ENCODE measurements at places on chromosomes 12 and 14.

- ATAC-seq = no peak
Observed at GRCh38 chr12:108704527-108704926, 26.8 kb downstream of the CORO1C start.

DNA sequence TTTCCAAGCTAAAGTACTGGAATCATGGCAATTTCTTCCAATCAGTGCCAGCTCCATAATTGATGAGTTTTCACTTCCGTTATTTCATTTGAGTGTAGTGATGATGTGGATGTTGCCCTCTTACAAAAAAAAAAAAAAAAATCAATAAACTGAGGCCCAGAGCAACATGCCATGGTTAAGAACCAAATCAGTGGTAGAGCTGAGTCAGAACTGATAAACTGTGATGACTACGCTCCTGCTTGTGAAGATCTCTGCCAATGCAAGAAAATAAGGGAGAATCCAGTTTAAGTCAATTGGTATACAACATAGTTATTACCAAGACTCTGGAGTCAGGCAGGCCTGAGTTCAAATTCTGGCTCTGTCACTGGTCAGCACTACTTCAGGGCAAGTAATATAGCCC is 102.7 kb downstream of the GPR135 start:
- ATAC-seq = no peak

DNA sequence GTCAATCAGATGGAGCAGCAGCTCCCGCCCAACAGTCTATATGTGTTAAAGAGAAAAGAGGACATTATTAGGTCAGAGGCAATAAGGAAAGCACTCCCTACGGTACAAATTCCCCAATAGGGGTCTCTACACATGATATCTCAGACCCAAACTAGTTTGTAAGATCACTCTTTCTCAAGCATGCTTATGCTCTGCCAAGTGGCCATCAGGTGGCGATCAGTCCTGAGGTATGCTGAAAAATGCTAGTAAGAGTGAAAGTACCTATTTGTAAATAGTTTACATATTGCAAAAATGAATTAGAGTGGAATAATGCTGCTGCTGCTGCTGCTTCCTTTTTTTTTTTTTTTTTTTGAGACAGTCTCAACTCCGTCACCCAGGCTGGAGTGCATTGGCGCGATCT is 61.0 kb downstream of the CPM start:
- no peak for ATAC-seq

- no peak for ATAC-seq
Observed at GRCh38 chr12:45535610-45536180, 193.8 kb upstream of the ARID2 start.

DNA sequence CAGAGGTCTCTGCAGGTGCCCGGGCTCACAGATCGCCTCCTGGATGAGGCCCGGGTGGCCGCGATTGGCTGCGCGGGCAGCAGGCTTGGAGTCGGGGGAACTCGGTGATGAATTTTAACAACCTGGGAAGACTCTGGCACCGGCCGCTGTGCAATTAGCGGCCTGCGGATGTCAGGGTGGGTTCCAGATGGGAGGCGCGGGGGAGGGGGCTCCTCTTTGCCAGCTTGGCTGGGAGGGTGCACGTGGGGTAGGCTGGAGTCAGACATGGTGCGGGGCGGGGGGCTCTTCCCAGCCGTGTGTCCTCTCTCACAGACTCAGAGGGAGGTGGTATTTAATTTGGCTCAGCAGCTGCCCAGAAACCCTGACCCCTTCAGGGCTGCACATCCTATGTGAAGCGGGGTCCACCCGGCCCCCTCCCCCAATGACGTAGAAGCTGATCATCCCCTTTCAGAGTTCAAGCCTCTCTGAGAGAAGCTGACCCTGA is 81.4 kb downstream of the KIF26A start:
- peak; percentile 4 for ATAC-seq

DNA sequence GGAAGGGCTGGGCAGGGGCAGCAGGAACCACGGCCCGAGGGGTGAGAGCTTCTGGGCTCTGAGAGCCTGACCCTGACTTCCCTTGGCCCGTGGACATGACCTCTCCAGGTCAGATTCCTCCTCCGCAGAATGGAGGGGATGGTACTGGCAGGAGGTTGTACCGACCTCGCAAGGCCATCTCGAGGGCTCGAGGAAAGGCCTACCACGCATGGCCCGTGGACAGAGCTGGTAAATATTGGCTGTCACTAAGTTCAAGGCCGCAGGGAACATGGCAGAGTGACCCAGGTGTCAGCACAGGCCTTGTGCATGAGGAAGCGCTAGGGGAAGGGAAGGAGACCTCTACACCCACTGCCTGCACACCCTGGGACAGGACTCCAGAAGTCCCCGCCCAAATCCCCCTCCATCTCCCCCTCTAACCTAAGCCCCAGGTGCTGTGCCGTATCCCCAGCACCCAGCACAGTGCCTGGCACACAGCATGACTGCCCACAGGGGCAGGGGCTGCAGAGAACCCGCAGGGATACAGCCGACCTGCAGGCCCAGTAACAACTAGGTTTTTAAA is 54.9 kb upstream of the PPP2R5C start:
- ATAC-seq = no peak

DNA sequence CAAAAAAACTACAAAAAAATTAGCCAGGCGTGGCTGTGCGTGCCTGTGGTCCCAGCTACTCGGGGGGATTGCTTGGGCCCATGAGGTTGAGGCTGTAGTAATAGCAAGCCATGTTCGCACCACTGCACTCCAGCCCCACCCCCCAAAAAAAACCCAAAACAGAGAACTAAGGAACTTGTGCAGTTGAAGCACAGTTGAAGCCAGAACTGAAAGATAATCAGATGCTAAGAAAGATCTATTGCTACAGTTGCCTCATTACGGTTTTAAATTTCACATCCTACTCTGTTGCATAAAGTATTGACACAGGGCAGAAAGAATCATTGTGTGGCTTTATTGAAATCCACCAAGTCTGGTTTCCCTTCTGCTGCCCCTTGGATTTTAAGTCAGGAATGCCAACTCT is 3.8 kb downstream of the CS start:
- ATAC-seq = no peak

- peak; percentile 58 for ATAC-seq
Observed at GRCh38 chr14:44316647-44317440, 190.2 kb downstream of the FSCB start.

- ATAC-seq = no peak
Observed at GRCh38 chr12:3461391-3461790, 29.6 kb upstream of the PRMT8 start.

- no peak for ATAC-seq
Observed at GRCh38 chr12:111155521-111155920, 213.4 kb downstream of the PHETA1 start.

DNA sequence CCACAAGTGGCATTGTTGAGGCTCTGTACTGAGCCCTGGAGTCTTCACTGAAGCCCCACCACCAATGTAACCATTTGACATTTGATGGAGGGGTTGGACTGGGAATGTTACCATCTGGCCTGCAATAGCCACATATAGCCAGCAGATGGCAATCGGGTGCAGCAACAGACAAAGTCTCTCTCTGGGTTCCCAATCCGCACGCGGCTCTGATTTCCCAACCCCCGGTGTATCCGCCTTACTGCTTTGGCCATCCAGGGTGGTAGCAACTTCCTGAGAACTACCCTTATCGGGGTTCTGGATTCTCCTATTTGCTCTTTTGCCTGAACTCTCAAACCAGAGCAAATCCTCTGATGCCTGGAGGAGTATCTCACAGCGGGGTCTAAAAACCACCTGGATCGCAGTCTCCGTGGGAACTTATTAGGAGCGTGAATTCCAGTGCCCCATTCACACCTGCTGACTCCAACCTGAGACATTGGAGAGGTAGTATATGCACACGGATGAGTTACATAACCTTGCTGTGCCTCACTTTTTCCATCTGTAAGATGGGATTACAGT is 14.2 kb downstream of the VRTN start:
- ATAC-seq = peak; percentile 87

DNA sequence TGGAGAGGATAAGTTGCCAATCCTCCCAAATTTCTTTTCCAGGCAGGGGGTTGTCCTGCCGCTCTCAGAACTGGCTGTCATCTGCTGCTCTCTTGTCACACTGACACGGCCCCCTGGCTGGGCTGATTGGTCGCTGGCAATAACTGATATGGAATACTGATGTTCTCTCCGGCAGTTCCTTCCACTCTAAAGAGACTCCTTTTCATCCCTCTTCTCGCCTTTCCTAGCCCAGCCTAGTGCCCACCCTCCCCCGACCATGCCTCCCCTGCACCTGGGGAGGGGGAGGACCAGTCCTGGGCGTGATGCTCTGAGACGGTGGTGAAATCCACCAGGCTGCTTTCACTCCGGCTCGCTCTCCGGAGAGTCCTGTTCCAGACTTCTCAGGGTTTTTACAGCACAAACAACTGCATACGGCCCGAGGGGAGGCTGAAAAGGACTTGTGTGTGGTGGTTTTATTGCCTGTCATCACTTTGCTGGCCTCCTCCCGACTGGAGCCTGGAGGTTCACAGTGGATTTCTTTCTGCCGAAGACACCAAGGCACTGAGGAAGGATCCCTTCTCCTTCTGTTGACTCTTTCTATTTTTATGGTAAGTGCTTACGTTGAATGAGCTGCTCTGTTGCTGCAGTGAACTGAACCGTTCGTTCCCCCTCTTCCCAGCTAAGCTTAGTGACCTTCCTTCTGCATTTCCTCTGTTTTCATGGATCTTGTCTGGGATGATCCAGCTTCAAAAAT is at the start of gene ANO4:
Gene ANO4, plus strand, starts transcription at position 336 of the 733 bp plus-strand sequence. CDS start 107,010 bp downstream, outside the sequence.
- ATAC-seq = peak; percentile 75

DNA sequence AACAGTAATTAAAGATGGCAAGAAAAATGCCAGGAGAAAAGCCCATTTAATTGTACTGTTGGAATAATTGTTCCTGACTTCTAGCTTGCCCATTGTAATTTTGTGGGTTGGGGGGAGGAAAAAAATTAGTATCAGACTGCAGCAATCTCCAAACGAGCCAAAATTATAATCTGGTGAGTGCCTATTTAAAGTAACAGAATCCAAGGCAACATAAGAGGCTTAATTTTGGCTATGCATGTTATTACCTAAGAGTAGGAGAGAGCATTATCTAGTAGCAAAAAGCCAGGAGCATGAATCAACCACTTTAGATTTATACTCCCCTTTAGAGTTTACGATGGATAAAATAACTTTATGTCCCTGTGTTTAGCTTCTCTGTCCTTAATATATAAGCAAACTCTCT is 14.6 kb upstream of the DENND5B start:
- ATAC-seq = no peak

GRCh38 chr12:68630050-68630449 is 19.4 kb downstream of the RAP1B start:
- no peak for ATAC-seq

DNA sequence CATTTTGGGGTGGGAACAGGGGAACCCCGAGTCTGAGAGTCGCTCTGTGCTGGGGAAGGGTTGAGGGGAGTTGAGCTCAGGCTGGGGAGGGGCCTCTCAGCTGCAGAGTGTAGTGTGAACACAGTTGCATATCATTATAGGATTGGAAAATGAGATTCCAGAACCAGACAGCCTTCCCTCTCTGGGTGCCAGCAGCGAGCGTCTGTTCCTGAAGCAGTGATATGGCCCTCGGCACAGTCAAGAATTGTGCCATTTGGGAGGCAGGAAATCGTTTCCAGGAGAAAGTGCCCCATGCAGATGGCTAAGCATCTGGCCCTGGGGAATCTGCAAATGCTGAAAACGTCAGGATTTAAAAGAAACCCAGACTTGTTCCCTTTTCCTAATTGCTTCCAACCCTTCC is 70.4 kb upstream of the SFSWAP start:
- ATAC-seq = no peak

- no peak for ATAC-seq
Observed at GRCh38 chr12:15842108-15842507, 40.1 kb upstream of the STRAP start.

DNA sequence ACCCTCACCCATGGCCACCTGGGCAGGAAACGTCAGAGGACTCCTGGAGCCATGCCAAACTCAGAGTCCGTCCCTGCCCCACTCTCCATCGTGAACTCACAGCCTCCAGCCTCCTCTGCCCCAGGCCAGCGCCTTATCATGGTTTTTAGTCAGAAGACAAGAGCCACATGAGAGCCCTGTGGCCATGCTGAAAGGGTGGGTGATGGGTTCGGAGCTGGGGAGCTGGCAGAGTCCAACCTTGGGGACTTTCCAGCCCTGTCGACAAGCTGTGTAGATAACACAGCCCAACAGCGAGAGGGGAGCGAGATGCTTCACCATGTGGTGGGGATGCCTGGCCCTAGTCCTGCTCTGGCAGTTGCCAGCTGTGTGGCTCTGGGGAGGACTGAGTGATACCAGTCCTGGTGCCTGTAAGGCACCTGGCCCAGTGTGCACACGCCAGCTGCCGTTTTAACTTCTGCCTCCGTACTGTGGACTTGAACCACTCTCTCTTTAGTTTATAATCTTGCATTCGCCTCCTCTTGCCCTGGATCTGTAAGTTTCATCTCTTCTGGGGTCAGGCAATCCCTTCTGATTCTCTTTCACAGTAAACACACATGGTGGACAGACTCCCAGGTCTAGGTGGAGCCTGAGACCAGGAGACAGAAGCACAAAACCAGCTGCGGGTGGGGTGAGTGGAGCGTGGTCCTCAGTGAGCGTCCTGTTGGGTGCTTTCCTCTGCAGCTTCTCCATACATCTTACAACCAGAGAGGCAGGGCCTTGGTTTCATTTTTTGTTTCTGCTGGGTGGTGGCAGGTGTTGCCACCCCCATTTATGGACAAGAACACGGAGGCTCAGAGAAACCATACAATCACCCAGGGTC is 55.3 kb downstream of the RIN3 start:
- ATAC-seq = no peak

DNA sequence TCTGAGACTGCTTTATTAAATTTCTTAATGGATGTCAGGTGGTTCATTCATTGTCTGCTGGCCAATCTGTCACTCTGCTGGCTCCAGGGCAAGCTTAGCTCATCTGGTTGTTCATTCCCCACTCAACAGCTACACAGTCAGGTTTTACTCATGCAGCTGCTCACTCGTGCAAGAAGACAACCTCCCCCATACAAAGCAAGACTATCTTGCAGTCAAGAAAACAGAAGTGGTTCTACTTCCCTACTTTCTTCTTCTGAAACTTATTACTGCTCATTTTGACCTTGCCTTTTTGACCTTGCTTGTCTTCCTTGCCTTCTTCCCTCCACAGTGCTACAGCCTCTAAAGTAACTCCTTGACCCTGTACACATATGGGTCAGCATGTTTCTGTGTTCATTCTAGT is 277.9 kb downstream of the SSPN start:
- no peak for ATAC-seq

DNA sequence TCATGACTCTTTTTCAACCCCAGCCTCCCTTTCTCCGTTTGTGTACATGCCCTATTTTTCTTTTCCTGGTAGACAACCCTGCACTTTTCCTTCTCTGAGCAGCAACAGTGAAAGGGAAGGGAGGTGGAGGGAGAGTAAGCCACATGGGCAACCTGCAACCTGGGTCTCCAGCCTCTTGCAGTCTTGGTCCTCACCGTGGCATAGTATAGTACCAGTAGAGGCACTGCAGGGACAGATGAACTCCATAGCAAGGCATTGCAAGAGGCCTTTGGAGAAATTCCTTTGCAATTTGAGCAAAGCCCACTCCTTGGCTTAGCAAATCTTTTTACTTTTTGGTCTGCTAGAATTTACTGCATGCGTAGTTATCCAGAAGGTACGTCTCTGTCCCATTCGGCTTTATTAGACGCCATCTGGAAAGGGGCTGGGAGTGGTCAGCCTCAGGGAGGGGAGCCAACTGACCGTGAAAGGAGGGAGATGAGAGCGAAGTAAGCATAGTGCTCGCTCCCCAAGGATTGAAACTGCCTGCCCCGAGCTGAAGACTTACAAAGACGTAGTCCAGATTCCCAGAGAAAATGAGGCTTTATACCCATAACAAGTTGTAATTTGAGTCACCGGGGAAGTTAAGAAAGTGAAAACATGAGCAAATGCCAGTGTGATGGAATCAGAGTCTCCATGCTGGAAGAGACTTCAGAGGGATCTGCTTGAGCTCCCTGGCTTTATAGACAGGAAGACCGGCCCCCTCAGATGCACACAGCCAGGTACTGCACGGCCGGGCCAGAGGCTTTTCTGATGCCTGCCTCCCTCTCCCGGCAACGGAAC is 332.0 kb downstream of the CACNA1C start:
- no peak for ATAC-seq
